ENCODE measurements at places on chromosomes 2 and 18. TPM values are rescaled to one million over a fixed set of nuclear protein-coding genes. Genes with fewer than 3 reads are reported as not detected.

- DNase-seq, result no peak
Observed at GRCh38 chr2:216776066-216776850, 80.9 kb upstream of the IGFBP5 start.

- DNase-seq, result no peak
Observed at GRCh38 chr2:20673686-20674308, 6.9 kb downstream of the GDF7 start.

DNA sequence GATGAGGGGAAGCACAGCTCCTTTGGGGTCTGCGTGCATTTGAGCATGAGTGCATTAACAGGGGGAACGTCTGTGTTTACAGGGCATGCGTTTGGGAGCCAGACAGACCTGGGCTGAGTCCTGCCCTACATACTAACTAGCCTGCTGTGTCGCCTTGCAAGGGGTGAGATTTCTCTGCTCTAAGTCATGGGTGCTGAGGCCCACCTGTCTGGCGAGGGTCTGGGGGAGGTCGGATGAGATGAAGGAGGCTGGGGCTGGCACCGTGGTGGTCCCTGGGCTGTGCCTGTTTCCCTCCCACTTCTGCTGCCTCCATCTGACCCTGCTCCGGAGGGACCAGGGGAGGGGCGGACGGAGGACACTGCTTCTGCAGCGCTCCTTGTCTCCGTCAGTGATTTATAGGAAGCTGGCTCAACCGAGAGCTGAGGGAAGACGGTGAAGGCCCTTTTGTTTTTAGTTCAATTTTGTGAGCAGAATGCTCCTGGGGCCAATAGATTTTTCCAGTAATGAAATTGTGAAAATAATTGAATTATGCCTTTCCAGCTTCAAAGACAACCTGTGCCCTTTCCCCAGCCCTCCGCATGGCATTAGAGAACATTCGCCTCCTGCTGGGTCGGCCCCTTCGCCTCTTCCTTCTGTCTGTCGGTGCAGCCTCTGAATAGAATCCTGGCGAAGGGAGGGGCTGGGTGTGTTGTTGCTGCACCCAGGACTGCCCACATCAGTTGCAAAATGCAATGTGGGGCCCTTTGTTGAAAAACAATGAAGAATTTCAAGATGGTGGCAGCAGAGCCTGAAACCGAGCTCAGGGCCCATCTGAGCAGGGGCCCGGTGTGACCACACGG is 49.7 kb downstream of the RRM2 start:
- DNase-seq, result no peak

DNA sequence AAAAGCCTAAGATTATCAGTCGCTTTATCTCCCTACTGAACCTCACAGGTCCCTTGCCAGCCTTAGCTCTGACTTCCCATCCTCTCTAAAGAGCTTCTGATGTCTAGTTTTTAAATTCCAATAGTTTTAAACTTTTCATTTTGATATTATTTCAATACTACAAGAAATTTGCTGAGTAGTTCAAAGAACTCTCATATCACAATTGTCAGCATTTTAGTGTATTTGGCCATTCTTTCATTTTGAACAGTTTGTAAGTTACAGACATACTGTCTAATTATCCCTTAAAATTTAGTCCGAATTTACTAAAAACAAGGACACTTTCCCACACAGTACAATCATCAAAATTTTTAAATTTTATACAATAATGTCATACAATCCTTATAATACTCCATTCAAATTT is 666.8 kb upstream of the SETBP1 start:
- no peak for DNase-seq

GRCh38 chr2:173924285-173924684 is 40.9 kb downstream of the SP3 start:
- no peak for DNase-seq

DNA sequence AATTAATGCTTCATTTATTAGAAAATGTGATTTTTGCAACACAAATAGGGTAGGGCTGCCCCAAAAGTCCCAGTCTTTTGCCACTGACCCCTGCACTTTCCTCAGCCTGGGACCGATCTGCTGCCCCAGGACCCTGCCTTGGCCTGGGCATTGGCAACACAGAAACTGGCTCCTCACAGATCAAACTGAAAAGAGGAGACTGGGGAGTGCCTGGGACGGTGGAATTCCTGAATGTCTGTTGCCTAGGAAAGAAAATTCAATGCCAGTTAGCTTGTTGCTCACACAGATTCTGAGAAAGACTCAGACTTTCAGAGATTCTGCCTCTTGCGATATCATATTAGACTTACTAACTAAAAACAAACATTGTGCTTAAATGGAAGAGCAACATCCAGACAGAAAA is 211.2 kb downstream of the VAPA start:
- no peak for DNase-seq

DNA sequence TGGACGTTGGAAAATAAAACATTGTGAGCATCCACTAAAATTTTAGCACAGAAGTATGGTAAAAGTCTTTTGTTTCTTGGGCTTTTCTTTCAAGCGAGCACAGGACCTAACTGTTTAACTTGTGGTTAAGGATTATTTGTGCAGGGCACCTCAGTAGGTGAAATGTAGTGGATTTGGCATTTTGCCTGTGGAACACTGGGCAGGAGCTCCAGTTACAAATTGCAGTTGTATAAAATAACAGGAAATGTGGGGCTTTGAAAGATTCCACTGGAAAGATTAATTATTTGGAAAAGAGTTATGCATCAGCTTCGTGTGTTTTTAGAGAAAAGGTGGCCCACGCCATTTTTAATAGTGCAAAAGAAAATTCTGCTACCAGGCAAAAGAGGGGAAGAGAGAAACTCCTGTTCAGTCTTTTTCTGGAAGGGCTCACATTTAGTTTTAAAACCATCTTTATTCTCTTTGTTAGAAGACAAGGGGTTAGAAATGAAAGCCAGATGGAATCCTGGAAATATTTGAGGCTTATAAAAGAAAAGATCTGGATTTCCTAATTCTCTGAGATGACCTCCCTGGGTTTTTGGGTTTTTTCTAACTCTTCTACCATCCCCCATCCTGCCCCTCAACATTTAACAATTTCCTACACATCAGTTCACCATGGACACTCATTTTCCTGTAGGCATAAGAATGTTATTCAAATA is 144.3 kb upstream of the SERTAD2 start:
- DNase-seq, result peak; percentile 17

GRCh38 chr2:17879137-17879912 is 858 bp downstream of the KCNS3 start:
- DNase-seq, result peak; percentile 53

- DNase-seq, result no peak
Observed at GRCh38 chr18:52489396-52490306, 149.7 kb downstream of the DCC start.

- DNase-seq, result no peak
Observed at GRCh38 chr2:17536416-17536815, 4.1 kb upstream of the VSNL1 start.

DNA sequence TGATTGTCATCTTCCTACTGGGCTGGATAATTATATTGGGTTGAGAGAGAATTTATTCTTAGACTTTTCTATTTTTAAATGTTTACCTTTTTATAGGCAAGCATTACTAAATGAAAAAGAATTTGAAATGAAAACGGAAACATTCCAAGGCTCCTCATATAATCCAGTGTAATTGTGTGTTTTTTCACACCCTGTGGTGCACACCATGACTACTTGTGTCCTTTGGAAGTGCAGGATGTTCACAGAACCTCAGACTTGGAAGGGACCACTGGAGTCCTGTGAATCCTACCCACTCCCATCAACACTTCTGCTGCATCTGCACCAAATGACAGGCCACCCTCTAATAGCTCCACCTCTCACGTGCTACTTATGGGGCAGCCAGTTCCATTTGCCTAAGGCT is 48.0 kb downstream of the NAT8 start:
- no peak for DNase-seq

GRCh38 chr18:24976502-24976901 is 375.5 kb downstream of the ZNF521 start:
- DNase-seq, result no peak

DNA sequence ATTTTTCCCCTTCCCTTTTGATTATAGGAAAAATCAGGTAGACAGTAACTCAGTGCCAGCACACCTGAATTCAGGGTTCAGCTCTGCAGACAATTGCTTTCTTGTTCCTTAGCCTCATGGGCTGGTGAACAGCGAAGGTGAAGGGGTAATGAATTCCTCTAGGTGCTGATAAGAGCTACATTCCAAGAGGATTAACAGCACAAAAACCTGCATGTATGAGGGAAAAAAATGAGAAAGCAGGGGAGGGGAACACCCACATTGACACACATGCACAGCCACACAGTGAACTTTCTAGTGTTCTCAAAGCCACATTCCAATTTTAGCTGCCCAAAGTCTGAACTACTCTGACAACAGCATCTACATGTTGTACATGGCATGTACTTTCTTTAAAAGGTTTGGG is 46.1 kb downstream of the SPATS2L start:
- no peak for DNase-seq

DNA sequence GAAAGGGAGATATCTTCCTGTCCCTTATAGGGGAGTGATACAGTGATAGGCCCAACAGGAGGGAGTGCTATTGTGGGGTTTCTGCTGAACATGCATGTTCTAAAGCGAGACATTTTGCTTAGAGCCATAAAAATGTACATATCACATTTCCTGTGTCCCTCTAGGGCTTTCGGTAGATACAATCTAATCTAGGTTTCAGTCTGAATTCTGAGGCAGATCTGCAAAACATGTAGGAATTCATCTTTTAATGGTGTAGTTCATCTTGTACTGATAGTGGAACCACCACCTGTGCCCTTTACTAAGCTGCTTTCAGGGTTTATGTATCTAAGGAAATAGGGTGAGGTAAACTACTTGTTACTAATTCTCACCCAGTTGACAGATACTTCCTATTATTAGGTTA is 73.8 kb downstream of the SPTBN1 start:
- DNase-seq, result no peak

DNA sequence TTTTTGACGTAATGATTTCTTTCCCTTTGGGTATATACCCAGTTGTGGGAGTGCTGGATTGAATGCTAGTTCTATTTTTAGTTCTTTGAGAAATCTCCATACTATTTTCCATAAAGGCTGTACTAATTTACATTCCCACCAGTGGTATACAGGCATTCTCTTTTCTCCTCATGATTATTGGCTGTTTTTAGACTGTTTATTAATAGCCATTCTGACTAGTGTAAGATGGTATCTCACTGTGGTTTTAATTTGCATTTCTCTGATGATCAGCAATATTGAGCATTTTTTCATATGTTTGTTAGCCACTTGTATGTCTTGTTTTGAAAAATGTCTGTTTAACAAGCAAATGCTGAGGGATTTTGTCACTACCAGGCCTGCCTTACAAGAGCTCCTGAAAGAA is 9.2 kb upstream of the CD28 start:
- DNase-seq, result no peak

- DNase-seq, result no peak
Observed at GRCh38 chr18:62784966-62785413, 69.6 kb downstream of the PHLPP1 start.

- DNase-seq, result peak; percentile 52
Observed at GRCh38 chr2:218186355-218186766, 19.6 kb upstream of the CXCR1 start.

DNA sequence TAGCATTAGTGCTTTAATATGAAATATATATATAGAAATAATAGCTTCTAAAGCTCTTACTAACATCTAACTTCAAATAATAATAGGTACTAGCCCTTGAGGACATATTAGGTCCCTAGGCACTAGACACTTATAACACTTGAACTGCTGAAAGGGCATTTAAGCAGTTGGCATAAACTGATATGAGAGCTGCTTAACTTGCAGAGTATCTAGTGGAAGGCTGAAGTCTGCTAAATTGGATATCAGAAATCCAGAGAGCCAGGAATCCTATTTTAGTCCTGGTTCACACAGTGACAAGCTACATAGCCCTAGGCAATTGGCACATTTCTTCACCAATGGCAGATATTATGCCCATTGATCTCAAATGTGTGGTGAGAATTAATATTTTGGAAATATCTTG is 326.9 kb upstream of the UBE2E3 start:
- DNase-seq, result no peak

DNA sequence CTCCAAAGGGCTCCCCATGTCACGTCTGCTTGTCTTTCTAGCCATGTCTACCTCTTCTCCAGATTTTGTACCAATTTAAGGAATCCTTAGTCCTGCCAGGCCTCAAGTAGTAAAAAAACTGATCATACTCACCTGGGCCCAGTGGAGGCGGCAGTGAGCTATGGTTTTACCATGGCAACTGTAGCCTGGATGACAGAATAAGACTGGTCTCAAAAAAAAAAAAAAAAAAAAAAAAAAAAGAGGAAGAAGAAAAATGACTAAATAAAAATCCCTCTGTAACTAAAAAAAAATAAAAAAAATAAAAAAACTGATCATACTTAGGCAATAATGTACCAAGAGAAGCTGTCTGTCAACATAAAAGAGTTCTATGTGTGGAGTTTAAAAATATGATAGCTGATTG is 221.6 kb downstream of the NR4A2 start:
- no peak for DNase-seq

DNA sequence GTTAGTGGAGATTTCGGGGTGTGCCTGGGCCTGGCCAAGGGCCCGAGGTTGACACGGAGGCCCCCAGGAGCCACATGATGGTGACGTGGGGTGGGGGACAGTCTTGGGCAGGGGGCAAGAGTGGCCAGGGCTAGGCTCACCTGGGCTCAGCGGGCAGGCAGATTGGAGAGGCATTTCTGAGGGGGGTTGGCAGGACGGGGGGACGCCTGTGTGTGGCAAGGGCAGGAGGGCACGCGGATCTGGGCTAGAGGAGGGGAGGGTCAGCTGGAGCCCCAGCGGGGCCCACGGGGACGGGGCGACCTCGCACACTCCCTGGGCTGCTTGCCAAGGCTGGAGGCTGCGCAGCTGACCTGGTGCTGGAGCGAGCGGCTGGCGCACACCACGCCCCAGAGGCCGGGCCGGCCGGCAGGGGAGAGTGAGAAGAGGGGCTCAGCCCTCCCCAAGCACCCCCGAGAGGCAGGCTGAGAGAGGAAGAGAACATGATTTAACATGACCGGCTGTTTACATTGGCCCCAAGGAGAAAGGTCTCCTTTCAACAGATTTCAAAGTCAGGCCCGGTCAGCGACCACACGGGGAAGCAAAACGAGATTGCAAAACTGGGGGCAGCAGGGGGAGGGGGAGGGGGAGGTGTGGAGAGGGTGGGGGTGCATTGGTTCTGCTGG is 38.0 kb upstream of the SNED1 start:
- peak; percentile 76 for DNase-seq

The AKAIN1 gene
- polyA plus RNA-seq, result not detected

The OTX1 gene
- polyA plus RNA-seq, result 0.05 TPM

The TUBA4A gene
- 37.9 TPM for polyA plus RNA-seq

The CGREF1 gene
- 6.2 TPM for polyA plus RNA-seq

The IL18RAP gene
- polyA plus RNA-seq, result 0.27 TPM

The SLC1A4 gene
- 8.1 TPM for polyA plus RNA-seq

The ERFE gene
- polyA plus RNA-seq, result 10.2 TPM

The PLEKHA3 gene
- polyA plus RNA-seq, result 35.1 TPM

The C2orf66 gene
- polyA plus RNA-seq, result 0.22 TPM

The OTOS gene
- 0.43 TPM for polyA plus RNA-seq

The NEUROD1 gene
- polyA plus RNA-seq, result not detected
